ENCODE measurements at places on chromosomes 1 and 21. TPM values are rescaled to one million over a fixed set of nuclear protein-coding genes. Genes with fewer than 3 reads are reported as not detected.

- DNase-seq: no peak
Measured at GRCh38 chr1:161021970-161022353, 1.0 kb upstream of the F11R start.

DNA sequence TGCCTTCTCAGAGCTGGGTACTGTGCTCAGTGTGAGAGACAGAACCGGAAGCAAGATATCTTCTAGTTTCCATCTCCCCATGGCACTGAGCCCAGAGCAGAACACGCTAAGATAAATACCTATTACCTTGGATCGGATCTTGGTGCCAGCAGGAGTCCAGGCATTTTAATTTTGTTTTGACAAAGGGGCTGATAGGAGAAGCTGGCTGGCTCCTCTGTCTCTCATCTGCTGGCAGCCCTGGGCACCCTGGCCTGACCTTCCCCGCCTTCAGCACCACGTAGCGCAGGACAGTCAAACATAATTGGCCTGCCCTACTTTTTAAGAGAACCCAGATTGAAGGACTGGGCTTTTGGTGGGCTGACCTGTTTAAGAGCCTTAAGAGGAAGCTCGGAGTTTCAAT is 160.7 kb upstream of the KLHDC7A start:
- DNase-seq: no peak

GRCh38 chr1:3423245-3423829 is 31.1 kb upstream of the ARHGEF16 start:
- DNase-seq: no peak

- no peak for DNase-seq
Measured at GRCh38 chr1:178275049-178275448, 181.1 kb downstream of the RASAL2 start.

The ADAMTS4 gene
- 4.2 TPM for total RNA-seq

DNA sequence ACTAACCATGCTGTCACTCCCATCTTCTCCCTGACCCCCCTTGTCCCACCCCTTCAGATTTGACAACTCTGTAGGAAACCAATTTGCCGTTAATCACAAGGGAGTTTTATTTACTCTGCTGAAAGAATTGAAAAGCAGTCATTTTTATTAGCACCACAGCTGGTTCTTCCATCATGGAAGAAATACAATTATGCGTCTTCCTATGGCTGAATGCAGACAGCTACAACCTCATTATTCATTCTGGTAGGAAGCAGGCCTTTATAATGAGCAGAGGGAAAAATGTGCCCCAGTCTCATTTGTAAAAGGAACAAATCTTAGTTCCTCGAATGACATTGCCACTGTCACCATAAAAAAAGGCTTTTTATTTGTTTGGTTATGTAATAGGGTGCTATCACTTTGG is 35.2 kb downstream of the JUN start:
- DNase-seq: no peak

The CLEC20A gene
- total RNA-seq: not detected

The SH2D1B gene
- not detected for total RNA-seq

DNA sequence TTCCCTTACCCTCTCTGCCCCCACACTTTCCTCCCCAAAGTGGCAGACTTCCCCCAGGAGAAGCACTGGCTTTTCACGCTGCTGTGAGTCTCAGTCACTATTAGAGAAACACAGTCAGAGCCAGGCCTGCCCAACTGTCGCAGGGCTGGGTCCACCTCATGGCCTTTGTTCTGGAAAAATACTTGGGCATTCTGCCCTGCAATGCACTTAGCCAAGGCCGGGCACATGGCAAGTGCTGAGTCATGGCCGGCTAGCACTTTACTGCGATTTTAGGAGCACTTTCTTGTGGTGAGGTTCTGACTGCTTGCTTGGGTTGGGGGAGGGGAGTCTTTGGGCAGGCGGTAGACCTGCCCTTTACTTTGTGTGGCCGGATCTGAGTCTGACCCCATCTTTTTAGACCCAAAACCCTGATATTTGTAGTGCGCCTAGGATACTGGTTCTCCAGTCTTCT is 7.7 kb downstream of the EPHX1 start:
- DNase-seq: no peak

The OVAAL gene
- total RNA-seq: not detected

DNA sequence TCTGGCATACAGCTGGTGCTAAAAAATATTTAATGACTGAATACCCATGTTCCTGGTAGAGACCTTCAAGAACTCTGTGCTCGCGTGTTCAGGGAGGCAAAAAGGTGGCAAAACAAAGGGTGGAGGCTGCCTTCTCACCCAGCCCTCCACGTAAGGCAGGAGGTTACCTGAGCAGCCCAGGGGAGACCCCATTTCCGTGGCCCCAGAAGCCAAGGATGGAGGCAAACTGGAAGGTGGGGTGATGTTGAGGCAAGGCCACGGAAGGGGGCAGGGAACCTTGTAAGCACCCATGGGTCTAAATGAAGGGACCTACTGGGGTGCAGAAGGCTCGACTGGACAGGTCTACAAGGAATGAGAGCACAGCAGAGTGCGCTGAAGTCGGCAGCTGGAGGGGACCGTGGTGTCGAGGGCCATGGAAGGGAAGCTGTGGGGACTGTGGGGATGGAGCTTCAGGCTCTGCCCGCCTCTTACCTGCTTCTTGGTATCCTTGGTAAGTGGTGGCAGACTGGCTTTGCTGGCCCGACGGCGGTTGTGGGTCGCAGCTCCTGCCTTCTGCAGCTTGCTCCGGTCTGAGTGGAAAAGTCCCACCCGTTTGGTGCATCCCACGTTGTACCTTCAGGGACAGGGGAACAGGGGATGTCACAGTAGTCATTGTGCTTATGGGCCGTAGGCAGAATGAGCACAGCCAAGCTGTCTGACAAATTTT is 8.9 kb upstream of the A3GALT2 start:
- DNase-seq: no peak

- DNase-seq: no peak
Measured at GRCh38 chr1:217432339-217432738, 198.6 kb downstream of the GPATCH2 start.

DNA sequence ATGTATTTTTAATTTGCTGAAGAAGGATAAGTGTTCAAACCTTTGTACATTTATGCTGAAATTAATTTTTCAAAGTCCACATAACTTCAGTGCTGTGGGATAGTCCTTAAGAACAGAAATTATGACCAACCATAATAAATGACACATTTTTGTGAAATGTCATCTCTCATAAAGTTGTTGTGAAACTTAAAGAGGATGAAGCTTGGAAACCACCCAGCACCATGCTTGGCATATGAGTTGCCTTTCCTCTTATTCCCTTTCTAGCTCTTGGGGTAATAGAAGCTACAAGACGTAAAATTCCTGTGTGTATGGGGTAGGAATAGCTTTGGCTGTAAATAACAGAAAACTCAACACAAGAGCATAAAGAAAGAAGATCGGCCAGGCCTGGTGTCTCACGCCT is 18.9 kb upstream of the USP24 start:
- DNase-seq: no peak

GRCh38 chr1:42176902-42177519 is 12.5 kb upstream of the GUCA2A start:
- DNase-seq: peak; percentile 28

The GJA5 gene
- total RNA-seq: not detected

GRCh38 chr1:164064501-164064900 is 494.5 kb upstream of the PBX1 start:
- no peak for DNase-seq

The C1orf94 gene
- not detected for total RNA-seq

DNA sequence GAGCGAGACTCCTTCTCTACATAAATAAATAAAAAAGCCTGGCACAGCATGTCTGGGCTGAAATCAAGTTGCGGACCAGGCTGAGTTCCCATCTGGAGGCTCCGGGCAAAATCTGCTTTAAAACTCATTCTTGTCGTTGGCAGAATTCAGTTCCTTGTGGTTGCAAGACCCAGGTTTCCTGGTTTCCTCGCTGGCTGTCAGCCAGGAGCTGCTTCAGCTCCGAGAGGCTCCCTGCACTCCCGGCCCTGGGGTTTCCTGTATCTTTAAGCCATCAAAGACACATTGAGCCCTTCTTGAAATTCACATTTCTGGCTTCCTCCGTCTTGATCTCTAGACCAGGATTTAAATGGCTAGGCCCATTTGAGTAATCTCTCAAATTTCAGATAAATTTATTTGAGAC is 20.6 kb upstream of the SCCPDH start:
- DNase-seq: no peak

GRCh38 chr1:115545096-115545720 is 96.6 kb upstream of the VANGL1 start:
- no peak for DNase-seq

GRCh38 chr1:47934243-47934805 is 62.9 kb downstream of the TRABD2B start:
- no peak for DNase-seq

The LCE1A gene
- total RNA-seq: not detected

- no peak for DNase-seq
Measured at GRCh38 chr1:59092126-59092525, 204.8 kb upstream of the FGGY start.

- DNase-seq: no peak
Measured at GRCh38 chr1:45134461-45134873, 71.9 kb downstream of the ZSWIM5 start.

The LAX1 gene
- total RNA-seq: 12.3 TPM

The TAS1R1 gene
- not detected for total RNA-seq

- no peak for DNase-seq
Measured at GRCh38 chr1:152539901-152540300, 25.6 kb downstream of the CRCT1 start.

- no peak for DNase-seq
Measured at GRCh38 chr1:234971586-234972297, 156.9 kb downstream of the TOMM20 start.

The DMBX1 gene
- 0.09 TPM for total RNA-seq

DNA sequence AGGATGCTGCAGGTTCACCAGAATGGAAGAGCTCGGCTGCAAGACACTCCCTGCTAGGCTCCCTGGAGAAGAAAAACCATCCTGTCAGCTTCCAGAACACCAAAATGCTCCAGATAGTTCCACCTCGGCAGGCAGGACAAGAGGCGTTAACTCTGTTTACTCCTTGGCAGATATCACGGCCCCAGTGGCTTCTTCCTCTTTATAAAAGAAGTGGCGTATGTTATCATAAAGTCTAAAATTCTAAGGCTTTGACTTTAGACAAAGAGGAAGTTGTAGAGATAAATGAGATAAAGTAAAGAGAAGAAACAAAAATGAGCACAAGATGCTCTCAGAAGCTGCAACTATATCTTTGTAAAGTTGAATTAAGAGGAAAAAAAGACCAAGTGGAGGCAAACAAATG is 24.3 kb upstream of the MTF1 start:
- DNase-seq: no peak

The CFH gene
- total RNA-seq: not detected

The PIGR gene
- total RNA-seq: not detected

DNA sequence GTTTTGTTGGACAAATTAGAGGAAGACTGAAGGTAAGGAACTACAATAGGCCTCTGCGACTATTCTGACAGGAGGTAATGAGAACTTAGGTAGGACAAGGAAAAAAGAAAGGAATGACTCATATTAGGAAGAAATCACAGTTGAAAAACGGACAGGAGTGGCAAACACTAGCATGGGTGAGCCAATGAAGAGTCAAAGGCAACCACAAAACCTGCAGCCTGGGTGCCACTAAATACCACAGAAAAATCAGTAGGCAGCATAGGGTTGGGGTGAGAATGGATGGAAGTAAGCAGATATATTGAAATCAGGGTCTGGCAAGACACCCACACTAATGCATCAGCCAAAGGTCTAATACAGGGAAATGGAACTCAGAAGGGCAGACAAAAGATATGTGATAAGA is 10.0 kb downstream of the RBM34 start:
- no peak for DNase-seq

GRCh38 chr1:244830639-244831038 is 4.8 kb upstream of the COX20 start:
- no peak for DNase-seq

The SLAMF7 gene
- 112 TPM for total RNA-seq

Data from activated naive CD4-positive, alpha-beta T cell treated with anti-CD3 and anti-CD28 coated beads, Interleukin-2, amount 50 U/mL, for 72 hours (primary cell).